ENCODE measurements at places on chromosomes 5 and 9. TPM values are rescaled to one million over a fixed set of nuclear protein-coding genes. Genes with fewer than 3 reads are reported as not detected.

The PDLIM4 gene
- total RNA-seq: 8.9 TPM

The LRRC19 gene
- total RNA-seq: not detected

The SLIT3 gene
- total RNA-seq: not detected

The GPX8 gene
- 54.7 TPM for total RNA-seq

The PRSS3 gene
- not detected for total RNA-seq

DNA sequence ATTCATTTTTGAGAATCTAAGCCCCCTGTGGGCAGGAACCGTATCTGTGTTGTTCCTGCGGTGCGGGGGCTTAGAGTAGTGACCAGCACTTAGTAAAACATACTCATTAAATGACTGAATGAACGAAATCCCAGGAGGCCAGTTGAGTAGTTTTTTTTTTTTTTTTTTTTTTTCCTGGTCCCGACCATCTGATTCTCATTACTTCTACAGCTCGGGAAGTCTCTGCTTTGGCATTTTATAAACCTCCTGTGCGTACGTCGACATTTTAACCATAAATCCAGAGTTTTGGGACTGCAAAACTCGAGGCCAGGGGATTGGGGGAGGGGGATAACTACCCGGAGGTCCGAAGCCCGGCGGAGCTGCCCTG, 31.5 kb upstream of the SPRY4 start:
- H3K27ac ChIP-seq: peak overlapping the region; percentile 99
- DNase-seq: peak; percentile 86
- H3K4me3 ChIP-seq: peak overlapping the region; percentile 44

- DNase-seq: no peak
- H3K4me1 ChIP-seq: peaks cover 12% of the 10 kb centered on the region
- no peaks in the 10 kb centered on the region for H3K27me3 ChIP-seq
- no peak overlapping the region for H3K4me3 ChIP-seq
- H3K27ac ChIP-seq: no peak overlapping the region
- H3K36me3 ChIP-seq: peaks cover 24% of the 10 kb centered on the region
These were observed 4.2 kb downstream of the FPGS start for GRCh38 chr9:127806871-127807270.

- H3K36me3 ChIP-seq: no peaks in the 10 kb centered on the region
- DNase-seq: peak; percentile 7
- H3K27me3 ChIP-seq: peaks cover 21% of the 10 kb centered on the region
- H3K4me1 ChIP-seq: no peaks in the 10 kb centered on the region
These were observed 354.6 kb downstream of the SLIT3 start for GRCh38 chr5:168946363-168946762.

- H3K36me3 ChIP-seq: no peaks in the 10 kb centered on the region
- no peak overlapping the region for H3K27ac ChIP-seq
- H3K4me3 ChIP-seq: no peak overlapping the region
- no peaks in the 10 kb centered on the region for H3K4me1 ChIP-seq
These were observed 20.8 kb downstream of the ENHO start for GRCh38 chr9:34501889-34502425.

DNA sequence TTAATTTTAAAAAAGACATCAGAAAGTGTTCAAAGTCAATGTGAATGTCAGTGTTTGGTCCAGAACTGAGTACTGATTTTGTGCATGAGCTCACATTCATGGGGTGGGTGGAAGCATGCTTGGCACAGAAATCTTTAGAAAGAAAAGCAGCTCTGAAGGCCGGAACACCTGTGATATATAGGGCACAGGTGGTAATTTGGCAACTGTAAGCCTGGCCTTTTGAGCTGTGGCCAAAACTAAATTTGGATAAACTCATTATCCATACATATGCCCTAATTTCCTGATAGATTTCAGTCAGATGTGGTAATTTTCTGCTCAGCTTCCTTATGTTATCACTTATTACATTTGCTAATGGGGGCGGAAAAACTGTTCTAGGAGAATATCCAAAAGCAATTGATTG, 211.4 kb downstream of the HCN1 start:
- H3K27ac ChIP-seq: no peak overlapping the region
- DNase-seq: no peak
- H3K4me1 ChIP-seq: no peaks in the 10 kb centered on the region
- H3K4me3 ChIP-seq: no peak overlapping the region
- H3K36me3 ChIP-seq: no peaks in the 10 kb centered on the region

DNA sequence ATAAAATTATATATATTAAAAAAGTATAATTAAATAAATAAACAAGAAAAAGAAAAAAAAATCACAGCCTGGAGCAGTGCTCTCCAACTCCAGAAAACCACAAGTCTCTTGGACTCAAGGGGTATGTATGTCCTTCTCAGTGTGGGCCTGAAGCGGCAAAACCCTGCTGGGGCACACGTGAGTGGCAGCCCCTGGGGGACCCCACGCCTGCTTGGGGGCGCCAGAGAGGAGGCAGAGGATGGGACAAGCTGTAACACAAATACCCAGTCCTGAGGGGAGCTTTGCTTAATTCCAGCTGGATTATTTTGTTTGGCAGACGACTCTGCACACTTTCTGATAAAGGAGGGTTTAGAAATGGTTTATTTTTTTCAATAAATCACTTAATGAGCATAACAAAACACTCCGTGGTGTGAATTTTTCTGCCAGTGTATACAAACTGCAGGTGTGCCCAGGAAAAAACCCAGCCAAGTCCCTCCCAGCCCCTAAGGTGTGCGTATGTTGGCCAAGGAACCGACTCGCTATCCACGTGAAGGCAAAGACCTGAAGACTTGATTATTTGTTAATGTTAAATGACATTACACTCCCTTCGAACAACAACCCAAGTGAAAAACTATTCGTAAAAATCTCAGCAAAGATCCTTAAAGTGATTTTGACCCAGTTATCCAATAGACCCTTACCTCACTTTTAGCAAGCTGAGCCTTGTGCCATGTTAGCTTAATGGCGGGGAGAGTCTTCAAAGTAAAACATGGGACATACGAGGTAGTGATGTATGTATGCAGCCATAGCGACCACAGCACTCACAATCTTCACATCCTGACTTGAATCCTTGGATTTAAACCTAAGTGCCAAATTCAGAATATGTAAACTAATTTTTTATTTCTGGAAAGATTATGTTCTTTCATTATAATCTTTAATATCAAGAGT, 32.9 kb downstream of the ANKH start:
- H3K27me3 ChIP-seq: no peaks in the 10 kb centered on the region
- H3K27ac ChIP-seq: no peak overlapping the region
- H3K4me3 ChIP-seq: no peak overlapping the region

- no peak for DNase-seq
- peaks cover 17% of the 10 kb centered on the region for H3K27me3 ChIP-seq
- H3K27ac ChIP-seq: no peak overlapping the region
- H3K36me3 ChIP-seq: no peaks in the 10 kb centered on the region
These were observed 261.1 kb upstream of the ADAMTS16 start for GRCh38 chr5:4879075-4879474.

DNA sequence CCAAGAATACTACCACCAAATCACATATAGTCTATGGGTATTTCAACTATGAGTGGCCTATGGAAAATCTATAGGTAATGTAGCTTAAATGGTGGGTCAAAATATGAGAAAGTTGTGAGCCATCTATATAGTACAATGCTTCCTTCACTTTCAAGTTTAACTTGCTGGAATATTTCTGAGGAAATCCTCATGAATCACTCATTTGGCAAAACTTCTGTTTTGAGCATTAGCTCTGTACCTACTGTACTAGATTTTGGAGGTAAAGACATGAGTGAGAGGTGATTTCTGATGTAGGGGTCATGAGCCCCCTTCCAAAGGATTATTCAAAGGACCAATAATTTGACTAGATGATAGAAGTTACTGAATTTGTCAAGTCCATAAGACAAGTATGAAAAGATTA, 80.6 kb upstream of the DAB2 start:
- no peak for DNase-seq
- H3K27me3 ChIP-seq: no peaks in the 10 kb centered on the region
- H3K4me3 ChIP-seq: no peak overlapping the region
- H3K4me1 ChIP-seq: peaks cover 5% of the 10 kb centered on the region
- no peaks in the 10 kb centered on the region for H3K36me3 ChIP-seq

DNA sequence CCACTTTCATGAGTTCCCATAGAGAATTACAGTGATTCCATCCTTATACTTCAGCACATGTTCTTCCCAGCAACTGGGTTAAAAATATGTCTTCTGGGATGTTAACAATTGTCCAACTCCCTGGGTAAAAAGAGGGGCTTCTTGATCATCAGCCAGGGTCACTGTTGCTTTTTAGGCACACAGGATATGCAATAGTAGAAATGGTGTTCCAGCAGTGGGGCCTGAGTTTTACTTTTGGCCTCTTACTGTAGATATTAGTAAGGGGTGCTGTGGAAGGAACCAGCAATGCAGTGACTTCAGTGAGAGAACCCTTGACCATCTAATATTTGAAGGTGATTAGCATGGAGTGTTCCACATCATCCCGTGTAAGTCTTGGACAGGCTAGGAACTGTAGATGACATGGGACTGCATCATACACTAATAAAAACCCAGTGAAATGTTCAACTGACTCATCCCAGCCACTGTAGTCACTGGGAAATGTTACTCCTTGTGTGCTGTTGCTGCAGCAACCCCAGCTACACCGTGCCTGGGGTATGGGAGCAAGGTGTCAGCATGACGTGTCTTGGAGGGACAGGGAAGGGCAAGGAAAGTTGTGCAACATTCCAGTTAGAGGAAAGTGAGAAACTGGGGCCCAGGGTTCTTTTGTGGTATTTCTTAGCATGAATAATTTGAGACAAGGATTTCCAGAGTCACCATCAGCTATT, 610.9 kb downstream of the RAB3C start:
- no peak for DNase-seq
- H3K27me3 ChIP-seq: peaks cover 10% of the 10 kb centered on the region
- H3K4me1 ChIP-seq: peaks cover under 1% of the 10 kb centered on the region
- H3K27ac ChIP-seq: no peak overlapping the region

DNA sequence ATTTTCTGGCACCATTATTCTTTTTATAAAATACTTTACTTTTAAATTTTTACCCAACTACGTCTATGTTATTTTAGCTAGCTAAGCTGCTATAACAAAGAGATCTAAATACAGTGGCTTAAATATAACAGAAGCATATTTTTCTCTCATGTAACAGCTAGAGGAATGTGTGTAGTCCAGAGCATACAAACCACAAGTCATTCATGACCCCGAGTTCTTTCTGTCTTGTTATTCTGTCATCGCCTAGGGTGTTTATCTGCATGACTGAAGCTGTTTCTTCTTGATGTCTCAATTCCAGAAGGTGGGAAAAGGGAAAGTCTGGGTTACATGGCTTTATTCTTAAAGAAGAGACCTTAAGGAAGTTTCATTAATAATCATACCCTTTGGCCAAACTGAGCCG, 136.9 kb upstream of the RFX3 start:
- no peaks in the 10 kb centered on the region for H3K36me3 ChIP-seq
- DNase-seq: no peak
- no peak overlapping the region for H3K27ac ChIP-seq
- H3K4me3 ChIP-seq: no peak overlapping the region

- H3K27me3 ChIP-seq: no peaks in the 10 kb centered on the region
- no peak for DNase-seq
- H3K27ac ChIP-seq: no peak overlapping the region
- no peaks in the 10 kb centered on the region for H3K36me3 ChIP-seq
- H3K4me1 ChIP-seq: no peaks in the 10 kb centered on the region
These were observed 398.2 kb downstream of the NFIB start for GRCh38 chr9:13915591-13916301.

GRCh38 chr5:127839496-127840197, 136.5 kb downstream of the CCDC192 start:
- H3K27ac ChIP-seq: no peak overlapping the region
- no peak overlapping the region for H3K4me3 ChIP-seq
- DNase-seq: no peak
- no peaks in the 10 kb centered on the region for H3K4me1 ChIP-seq
- no peaks in the 10 kb centered on the region for H3K27me3 ChIP-seq

GRCh38 chr9:114037249-114037648, 40.9 kb downstream of the AMBP start:
- H3K36me3 ChIP-seq: peaks cover 12% of the 10 kb centered on the region
- no peaks in the 10 kb centered on the region for H3K27me3 ChIP-seq
- H3K4me1 ChIP-seq: peaks cover 7% of the 10 kb centered on the region
- no peak overlapping the region for H3K4me3 ChIP-seq
- no peak for DNase-seq

GRCh38 chr9:21558079-21558478, 76.0 kb upstream of the IFNE start:
- H3K4me1 ChIP-seq: no peaks in the 10 kb centered on the region
- no peak for DNase-seq
- H3K4me3 ChIP-seq: no peak overlapping the region
- H3K27me3 ChIP-seq: peaks cover 86% of the 10 kb centered on the region

DNA sequence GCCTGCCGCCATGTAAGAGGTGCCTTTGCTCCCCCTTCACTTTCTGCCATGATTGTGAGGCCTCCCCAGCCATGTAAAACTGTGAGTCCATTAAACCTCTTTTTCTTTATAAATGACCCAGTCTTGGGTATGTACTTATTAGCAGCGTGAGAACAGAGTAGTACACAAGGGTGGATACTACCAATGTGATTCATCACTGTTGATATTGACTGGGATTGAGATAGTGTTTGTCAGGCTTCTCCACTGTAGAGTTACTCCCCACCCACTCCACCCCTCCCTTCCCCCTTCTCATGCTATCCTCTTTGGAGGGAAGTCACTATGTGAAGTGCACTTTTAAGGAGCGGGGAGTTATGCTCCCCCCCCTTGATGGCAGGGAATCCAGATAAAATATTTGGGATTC, 11.4 kb upstream of the CRHBP start:
- H3K4me1 ChIP-seq: no peaks in the 10 kb centered on the region
- no peaks in the 10 kb centered on the region for H3K27me3 ChIP-seq
- H3K36me3 ChIP-seq: no peaks in the 10 kb centered on the region

DNA sequence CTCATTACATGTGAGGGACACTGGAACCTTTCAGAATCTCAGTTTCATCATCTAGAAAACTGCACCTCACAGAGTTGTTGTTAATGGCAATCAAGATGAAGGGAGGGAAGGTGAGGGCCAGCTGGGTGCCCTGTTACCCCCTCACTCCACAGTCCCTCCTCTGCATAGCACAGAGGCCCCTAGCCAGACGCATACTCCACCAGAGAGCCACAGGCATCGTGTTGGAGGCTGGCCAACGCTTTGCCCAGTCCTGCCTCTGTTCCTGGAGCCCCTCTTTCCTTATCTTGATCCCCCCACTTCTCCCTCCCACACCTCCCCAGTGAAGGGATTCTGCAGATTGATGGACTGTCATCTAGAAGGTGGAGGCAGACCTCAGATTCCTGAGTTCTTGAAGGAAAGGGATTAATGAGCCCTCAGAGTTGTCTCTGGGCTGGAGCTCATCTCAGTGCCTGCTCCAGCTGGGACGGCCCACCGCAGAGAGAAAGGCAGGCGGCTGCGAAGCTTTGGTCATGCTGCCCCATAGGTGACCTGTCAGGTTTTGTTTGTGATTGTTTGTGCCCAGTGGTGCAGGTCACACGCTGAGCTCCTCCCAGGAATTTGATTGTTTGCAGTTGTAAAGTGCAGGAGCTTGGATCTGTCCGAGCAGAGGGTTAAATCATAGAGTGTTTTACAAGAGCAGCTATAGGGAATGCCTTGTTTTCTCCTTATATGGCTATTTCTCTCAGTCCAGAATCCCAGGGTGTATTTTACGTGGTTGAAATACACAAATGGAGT, 487.3 kb downstream of the CCDC171 start:
- no peak overlapping the region for H3K4me3 ChIP-seq
- H3K4me1 ChIP-seq: peaks cover 21% of the 10 kb centered on the region
- H3K27ac ChIP-seq: peak overlapping the region; percentile 16
- peaks cover 28% of the 10 kb centered on the region for H3K36me3 ChIP-seq

- H3K27ac ChIP-seq: no peak overlapping the region
- no peaks in the 10 kb centered on the region for H3K4me1 ChIP-seq
- no peaks in the 10 kb centered on the region for H3K36me3 ChIP-seq
- no peaks in the 10 kb centered on the region for H3K27me3 ChIP-seq
These were observed 418.6 kb upstream of the TYRP1 start for GRCh38 chr9:12274577-12274976.

- H3K4me3 ChIP-seq: no peak overlapping the region
- no peaks in the 10 kb centered on the region for H3K36me3 ChIP-seq
- no peak overlapping the region for H3K27ac ChIP-seq
These were observed 36.7 kb downstream of the ABLIM3 start for GRCh38 chr5:149177911-149178565.
